ENCODE measurements at places on chromosomes 11 and 22. TPM values are rescaled to one million over a fixed set of nuclear protein-coding genes. Genes with fewer than 3 reads are reported as not detected.

Gene MRGPRX4
- not detected for total RNA-seq

DNA sequence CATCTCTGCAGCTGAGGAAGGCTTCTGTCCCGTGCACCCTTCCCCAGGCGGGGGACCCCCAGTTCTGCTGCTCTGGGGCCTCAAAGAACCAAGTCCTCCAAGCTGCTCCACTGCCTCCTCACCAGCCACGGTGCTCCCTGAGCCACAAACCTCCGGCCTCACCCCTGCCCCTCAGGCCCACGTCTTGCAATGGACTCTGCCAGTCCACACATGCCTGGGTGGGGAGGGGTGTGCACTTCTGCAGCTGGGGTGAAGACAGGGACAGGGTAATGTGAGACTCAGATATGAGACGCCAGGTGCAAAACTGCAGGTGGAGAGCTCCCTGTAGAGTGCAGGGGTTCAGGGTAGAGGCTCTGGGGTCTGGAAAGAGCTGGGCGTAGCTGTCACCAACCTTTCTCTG lies 3.2 kb upstream of the PTDSS2 start:
- H3K27me3 ChIP-seq = peaks cover 6% of the 10 kb centered on the region
- peaks cover 3% of the 10 kb centered on the region for H3K36me3 ChIP-seq
- peaks cover 12% of the 10 kb centered on the region for H3K4me1 ChIP-seq

Gene NXPE4
- not detected for total RNA-seq

Gene ANO9
- 0.41 TPM for total RNA-seq

Gene CXCR5
- total RNA-seq = not detected

Gene MPZL2
- 1.0 TPM for total RNA-seq

- no peaks in the 10 kb centered on the region for H3K4me1 ChIP-seq
- DNase-seq = no peak
- peaks cover 1% of the 10 kb centered on the region for H3K27me3 ChIP-seq
- H3K4me3 ChIP-seq = no peak overlapping the region
- H3K27ac ChIP-seq = no peak overlapping the region
Measured at GRCh38 chr11:110857892-110858546, 145.8 kb upstream of the ARHGAP20 start.

GRCh38 chr11:62593434-62594044 lies 2.2 kb upstream of the TUT1 start:
- no peak overlapping the region for H3K27ac ChIP-seq
- peaks cover 28% of the 10 kb centered on the region for H3K4me1 ChIP-seq
- peaks cover 47% of the 10 kb centered on the region for H3K36me3 ChIP-seq
- DNase-seq = peak; percentile 81

DNA sequence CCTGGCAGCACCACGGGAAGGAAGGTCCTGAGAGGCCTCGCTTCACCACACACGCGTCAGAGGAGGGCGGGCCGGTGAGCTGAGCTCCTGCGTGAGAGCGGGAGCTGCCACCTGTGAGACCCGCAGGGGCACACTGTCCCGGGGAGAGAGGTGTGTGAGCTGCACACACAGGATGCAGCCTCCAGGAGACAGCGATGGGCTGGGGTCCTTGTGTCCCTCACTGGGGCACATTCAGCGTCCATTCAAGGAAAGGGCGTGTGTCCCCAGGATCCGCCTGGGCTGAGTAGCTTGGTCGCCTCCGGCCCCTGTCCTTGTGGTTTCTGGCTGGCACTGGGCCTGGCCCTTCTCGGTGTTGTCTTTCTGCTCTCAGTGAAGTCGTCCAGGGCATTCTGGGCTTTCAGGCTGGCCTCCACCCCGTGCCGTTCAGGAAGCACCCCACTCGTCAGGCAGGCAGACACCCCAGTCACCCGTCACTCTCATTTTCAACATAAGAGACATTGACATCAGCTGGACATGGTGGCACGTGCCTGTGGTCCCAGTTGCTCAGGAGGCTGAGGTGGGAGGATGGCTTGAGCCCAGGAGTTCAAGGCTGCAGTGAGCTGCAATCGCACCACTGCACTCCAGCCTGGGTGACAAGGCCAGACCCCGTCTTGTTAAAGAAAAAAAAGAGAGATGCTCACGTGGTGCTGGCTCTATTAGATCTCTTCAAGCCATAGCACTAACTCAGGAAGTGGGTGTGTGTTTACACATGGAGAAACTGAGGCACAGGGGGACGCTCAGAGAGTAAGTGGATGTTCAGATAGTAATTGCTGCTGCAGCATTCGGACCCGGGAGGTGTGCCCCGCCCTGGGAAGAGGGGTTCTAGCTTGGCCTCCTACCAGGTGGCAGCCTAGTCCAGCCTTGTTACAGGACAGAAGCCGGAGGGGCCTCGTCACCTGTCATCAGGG lies 1081.6 kb downstream of the BRD1 start:
- peak; percentile 3 for DNase-seq
- H3K36me3 ChIP-seq = no peaks in the 10 kb centered on the region
- H3K27me3 ChIP-seq = peaks cover 2% of the 10 kb centered on the region
- no peak overlapping the region for H3K27ac ChIP-seq

- H3K36me3 ChIP-seq = no peaks in the 10 kb centered on the region
- no peaks in the 10 kb centered on the region for H3K4me1 ChIP-seq
- DNase-seq = no peak
- no peak overlapping the region for H3K27ac ChIP-seq
- H3K4me3 ChIP-seq = no peak overlapping the region
Measured at GRCh38 chr11:127461241-127462064, 460.9 kb upstream of the KIRREL3 start.

Gene SNU13
- 133 TPM for total RNA-seq

DNA sequence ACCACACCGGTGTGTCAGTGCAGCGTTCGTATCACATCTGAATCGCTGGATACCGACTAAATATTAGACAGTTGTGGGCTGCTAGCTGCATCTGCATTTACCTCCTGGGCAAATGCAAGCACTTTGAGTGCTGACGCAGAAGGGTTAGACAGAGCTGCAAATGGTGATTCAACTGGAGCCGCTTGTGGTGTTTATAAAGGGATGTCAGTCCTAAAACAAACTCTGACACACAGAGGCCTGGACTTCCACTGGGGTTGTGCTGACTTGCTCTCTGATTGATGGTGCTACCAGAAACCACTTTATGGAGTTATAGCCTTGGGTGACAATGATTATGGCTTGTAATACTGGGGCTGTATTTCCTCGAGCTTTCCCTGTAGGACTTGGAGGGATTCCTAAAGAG lies 374.4 kb downstream of the NTM start:
- H3K27me3 ChIP-seq = peaks cover 1% of the 10 kb centered on the region
- H3K36me3 ChIP-seq = no peaks in the 10 kb centered on the region
- no peak overlapping the region for H3K27ac ChIP-seq

Gene C1QTNF5
- 26.0 TPM for total RNA-seq

- no peak for DNase-seq
- H3K4me1 ChIP-seq = no peaks in the 10 kb centered on the region
- H3K27me3 ChIP-seq = no peaks in the 10 kb centered on the region
- H3K36me3 ChIP-seq = no peaks in the 10 kb centered on the region
- H3K27ac ChIP-seq = no peak overlapping the region
Measured at GRCh38 chr11:42778193-42778592, 533.6 kb upstream of the API5 start.

Gene CRYAB
- not detected for total RNA-seq

DNA sequence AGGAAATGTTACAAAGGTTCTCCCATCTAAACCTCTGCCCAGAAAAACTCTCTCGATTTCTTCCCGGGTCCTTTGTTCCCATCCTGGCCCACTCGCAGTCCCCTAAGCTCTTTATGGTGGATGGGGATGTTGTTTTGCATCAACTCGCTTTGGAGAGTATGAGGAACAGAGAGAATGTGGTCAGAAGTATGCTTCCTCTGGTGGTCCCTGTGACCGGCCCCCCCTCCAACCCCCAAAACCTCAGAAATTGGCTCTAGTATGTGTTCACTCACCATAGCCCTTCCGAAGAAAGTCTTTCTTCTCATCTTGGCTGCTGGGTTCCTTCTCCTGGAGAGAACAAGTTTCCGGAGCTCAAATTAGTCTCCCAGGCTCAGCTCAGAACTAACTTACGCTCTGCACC lies 54.4 kb downstream of the GRAMD1B start:
- no peak overlapping the region for H3K27ac ChIP-seq
- no peak overlapping the region for H3K4me3 ChIP-seq
- peaks cover 14% of the 10 kb centered on the region for H3K36me3 ChIP-seq
- H3K27me3 ChIP-seq = peaks cover 3% of the 10 kb centered on the region

DNA sequence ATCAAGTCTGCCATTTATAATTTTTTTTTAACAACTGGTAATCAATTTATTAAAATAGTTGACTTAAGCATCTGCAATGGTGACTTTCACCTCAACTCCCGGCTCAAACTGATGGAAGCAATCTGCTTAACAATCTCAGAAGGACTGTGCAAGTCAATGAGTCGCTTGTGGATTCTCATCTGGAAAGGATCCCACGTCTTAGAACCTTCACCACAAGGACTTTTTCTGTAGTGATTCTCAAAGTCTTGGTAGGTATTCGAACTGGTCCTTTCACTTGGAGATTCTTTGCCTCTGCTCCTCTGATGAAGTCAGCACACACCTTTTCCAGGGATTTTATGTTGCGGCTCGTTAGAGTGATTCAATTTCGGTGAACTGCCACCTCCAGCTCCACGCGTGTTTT lies 7.3 kb downstream of the RSF1 start:
- no peak overlapping the region for H3K4me3 ChIP-seq
- no peak for DNase-seq
- no peak overlapping the region for H3K27ac ChIP-seq
- peaks cover 15% of the 10 kb centered on the region for H3K36me3 ChIP-seq
- no peaks in the 10 kb centered on the region for H3K27me3 ChIP-seq

GRCh38 chr11:116842909-116843308 lies 5.5 kb upstream of the APOA1 start:
- peaks cover 12% of the 10 kb centered on the region for H3K4me1 ChIP-seq
- peaks cover 2% of the 10 kb centered on the region for H3K27me3 ChIP-seq
- peaks cover 16% of the 10 kb centered on the region for H3K36me3 ChIP-seq
- no peak overlapping the region for H3K4me3 ChIP-seq
- DNase-seq = no peak

DNA sequence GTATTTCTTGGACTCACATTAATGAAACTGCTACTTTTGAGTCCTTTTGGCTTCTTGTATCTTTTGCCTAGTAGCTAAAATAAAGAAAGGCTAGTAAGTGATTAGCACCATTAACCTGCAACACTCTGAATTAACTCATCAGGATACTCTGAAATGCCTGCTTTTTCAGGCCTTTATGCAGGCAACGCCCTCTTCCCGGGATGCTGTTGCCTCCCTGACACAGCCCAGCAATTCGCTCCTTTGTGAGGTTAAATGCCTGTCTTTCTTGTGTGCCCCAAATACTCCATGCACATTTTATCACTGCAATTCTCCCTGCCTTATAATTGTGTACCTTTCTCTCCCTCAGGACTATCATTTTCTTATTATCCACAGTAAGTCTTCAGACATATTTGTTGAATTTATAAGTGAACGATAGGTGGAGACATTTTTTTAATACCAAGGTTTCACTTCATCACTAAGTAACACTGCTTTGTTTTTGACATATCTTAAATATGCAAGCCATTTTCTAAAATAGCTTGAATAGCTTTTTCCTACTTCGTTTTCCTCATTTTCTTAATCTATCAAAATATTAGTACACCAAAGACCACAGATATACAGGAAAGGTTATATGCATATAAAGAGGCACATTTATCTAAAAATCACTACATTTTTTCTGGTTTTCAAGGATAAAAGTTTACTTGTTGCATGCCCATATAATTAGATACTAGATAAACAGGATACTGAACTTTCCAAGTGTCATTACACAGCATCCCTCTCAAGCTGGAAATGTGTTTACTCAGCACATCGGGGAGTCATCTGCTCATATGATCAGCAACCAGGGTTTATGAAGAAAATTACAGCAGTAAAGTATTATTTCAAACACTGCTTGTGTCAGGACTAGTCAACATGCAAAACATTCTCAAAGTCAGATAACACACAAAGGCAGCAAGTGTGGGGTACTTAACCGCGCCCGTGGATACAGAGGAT lies 48.5 kb upstream of the DDI1 start:
- DNase-seq = no peak
- no peak overlapping the region for H3K4me3 ChIP-seq
- H3K36me3 ChIP-seq = no peaks in the 10 kb centered on the region
- H3K27me3 ChIP-seq = peaks cover 2% of the 10 kb centered on the region
- no peaks in the 10 kb centered on the region for H3K4me1 ChIP-seq

DNA sequence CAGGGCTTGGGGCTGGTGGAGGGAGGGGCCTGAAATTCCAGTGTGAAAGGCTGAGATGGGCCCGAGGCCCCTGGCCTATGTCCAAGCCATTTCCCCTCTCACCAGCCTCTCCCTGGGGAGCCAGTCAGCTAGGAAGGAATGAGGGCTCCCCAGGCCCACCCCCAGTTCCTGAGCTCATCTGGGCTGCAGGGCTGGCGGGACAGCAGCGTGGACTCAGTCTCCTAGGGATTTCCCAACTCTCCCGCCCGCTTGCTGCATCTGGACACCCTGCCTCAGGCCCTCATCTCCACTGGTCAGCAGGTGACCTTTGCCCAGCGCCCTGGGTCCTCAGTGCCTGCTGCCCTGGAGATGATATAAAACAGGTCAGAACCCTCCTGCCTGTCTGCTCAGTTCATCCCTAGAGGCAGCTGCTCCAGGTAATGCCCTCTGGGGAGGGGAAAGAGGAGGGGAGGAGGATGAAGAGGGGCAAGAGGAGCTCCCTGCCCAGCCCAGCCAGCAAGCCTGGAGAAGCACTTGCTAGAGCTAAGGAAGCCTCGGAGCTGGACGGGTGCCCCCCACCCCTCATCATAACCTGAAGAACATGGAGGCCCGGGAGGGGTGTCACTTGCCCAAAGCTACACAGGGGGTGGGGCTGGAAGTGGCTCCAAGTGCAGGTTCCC lies at the start of gene APOC3:
APOC3 (plus strand) TSS at position 383 of the 659 bp plus-strand sequence. CDS start 676 bp downstream, outside the sequence.
- no peak for DNase-seq
- no peaks in the 10 kb centered on the region for H3K36me3 ChIP-seq
- no peak within 1 kb of the TSS for H3K27ac ChIP-seq
- peaks cover 6% of the 10 kb centered on the region for H3K27me3 ChIP-seq

GRCh38 chr11:35907648-35908431 lies 36.0 kb upstream of the LDLRAD3 start:
- DNase-seq = no peak
- no peak overlapping the region for H3K4me3 ChIP-seq
- H3K36me3 ChIP-seq = peaks cover 3% of the 10 kb centered on the region

GRCh38 chr22:37287550-37287951 lies 5.2 kb downstream of the CYTH4 start:
- no peaks in the 10 kb centered on the region for H3K36me3 ChIP-seq
- H3K27me3 ChIP-seq = peaks cover 7% of the 10 kb centered on the region
- no peak for DNase-seq
- H3K4me1 ChIP-seq = peaks cover 14% of the 10 kb centered on the region
- no peak overlapping the region for H3K27ac ChIP-seq

Gene LRRC56
- 2.6 TPM for total RNA-seq

DNA sequence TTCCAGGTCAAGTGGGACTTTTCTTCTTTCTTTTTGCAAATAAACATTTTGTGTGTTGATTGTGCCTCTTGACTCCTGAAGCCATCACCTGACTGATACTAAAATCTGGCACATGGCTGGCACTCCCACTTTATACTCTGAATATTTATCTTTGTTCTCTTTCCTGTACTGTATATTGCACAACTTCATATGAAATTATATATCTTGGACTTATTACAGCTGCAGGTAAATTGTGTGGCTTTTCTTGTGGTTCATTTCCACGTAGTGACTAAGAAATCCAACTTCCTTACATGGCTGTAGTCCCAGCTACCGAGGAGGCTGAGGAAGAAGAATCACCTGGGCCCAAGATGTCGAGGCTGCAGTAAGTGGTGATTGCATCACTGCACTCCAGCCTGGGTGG lies 23.7 kb upstream of the OR5B12 start:
- H3K27ac ChIP-seq = no peak overlapping the region
- peaks cover 4% of the 10 kb centered on the region for H3K27me3 ChIP-seq
- no peaks in the 10 kb centered on the region for H3K4me1 ChIP-seq
- no peaks in the 10 kb centered on the region for H3K36me3 ChIP-seq
- H3K4me3 ChIP-seq = no peak overlapping the region

GRCh38 chr11:3201112-3201581 lies 17.5 kb downstream of the MRGPRG start:
- DNase-seq = no peak
- H3K4me1 ChIP-seq = peaks cover 8% of the 10 kb centered on the region
- H3K4me3 ChIP-seq = no peak overlapping the region

Measured in endothelial cell (in vitro differentiated cells).